ENCODE measurements at places on chromosomes 3 and 15. TPM values are rescaled to one million over a fixed set of nuclear protein-coding genes. Genes with fewer than 3 reads are reported as not detected.

TMCO5A gene
- polyA plus RNA-seq: not detected

DNA sequence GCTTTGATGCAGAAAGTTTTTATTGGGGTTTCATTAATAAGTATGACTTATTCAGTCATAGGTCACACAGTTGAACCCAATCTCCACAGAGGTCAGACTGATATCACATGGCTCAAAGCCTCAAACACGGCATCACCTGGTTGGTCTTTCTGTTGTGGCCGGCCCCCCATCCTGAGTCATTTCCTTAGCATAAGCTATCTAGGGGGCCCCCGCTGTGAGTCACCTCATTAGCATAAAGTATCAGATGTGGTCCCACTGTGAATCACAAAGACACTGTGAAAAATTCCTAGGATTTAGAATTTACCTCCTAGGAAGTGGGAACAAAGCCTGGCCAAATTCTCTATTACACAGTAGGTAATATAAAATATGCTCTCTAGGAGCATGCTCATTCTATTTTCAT, 502.2 kb downstream of the PYDC2 start:
- no peak for DNase-seq

- DNase-seq: no peak
Observed at GRCh38 chr3:79038636-79039035, 729.2 kb downstream of the ROBO1 start.

DNA sequence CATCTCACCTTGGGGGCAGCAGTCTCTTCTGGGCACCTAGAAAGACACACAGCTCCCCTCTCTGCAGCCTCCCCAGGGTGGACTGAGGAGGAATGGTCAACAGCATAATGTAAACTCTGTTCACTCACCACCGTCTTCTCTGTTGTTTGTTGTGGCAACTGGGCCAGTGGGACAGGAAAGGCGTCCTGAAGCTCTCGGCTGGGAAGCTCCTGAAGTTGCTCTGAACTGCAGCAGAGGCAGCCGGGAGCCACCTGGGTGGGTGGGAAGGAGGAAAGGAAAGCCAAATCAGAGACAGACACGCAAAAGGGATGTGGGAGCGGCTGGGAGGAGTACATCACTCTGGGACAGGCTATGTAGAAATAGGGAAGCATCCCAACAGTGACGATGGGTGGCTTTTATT, 52.7 kb downstream of the MYLK start:
- no peak for DNase-seq

GRCh38 chr3:45946307-45946706, 3.0 kb downstream of the CXCR6 start:
- DNase-seq: no peak

- peak; percentile 82 for DNase-seq
Observed at GRCh38 chr15:60520825-60521368, 42.0 kb upstream of the ICE2 start.

ARGFX gene
- polyA plus RNA-seq: not detected

TYRO3 gene
- 3.6 TPM for polyA plus RNA-seq

GRCh38 chr3:111676211-111677006, 81.3 kb upstream of the ZBED2 start:
- peak; percentile 56 for DNase-seq

- no peak for DNase-seq
Observed at GRCh38 chr3:41178576-41178975, 20.7 kb upstream of the CTNNB1 start.

DNA sequence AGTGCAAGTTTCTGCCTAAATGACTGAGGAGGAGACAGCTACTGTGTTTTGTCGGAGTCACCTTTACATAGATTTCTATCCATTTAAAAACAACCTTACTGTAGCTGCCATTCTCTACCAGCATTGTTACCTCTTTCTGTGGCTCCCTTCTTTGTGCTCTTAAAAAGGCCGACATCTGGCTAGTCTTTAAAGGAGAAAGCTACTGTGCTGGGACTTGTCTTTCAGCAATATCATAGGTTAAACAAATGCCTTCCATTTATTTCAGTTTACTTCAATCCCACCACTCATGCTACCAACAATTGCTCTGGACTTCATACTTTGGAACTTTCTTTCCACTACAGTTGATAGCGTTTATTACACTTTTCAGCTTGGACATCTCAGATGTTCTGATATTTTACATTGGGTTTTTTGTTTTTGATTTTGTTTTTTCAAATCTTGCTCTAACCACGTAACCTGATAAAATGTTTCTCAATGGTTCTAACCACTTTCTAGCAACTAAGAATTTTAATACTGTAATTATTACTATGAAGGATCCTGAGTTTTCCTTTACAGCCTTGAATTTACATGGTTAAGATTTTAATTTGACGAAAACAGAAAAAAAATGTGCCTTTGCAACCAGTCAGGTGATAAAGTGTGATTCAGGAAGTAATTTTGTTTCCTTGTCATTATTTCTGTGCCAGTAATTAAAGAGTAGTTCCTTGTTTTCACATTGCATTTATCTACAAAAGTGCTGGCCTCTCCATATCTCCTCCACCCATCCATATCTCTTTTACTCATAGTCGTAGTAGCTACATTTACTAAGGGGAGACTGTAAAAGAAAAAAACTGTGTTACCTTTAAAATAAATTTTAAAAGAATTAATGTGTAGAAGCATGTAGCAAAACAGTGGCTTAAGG, 1.3 kb upstream of the CBLB start:
- DNase-seq: peak; percentile 30

GRCh38 chr3:9497821-9498565, 55.6 kb downstream of the LHFPL4 start:
- DNase-seq: no peak

GRCh38 chr3:98875535-98875934, 26.0 kb downstream of the DCBLD2 start:
- DNase-seq: no peak

- no peak for DNase-seq
Observed at GRCh38 chr3:141012571-141012970, 38.6 kb upstream of the SPSB4 start.

GRCh38 chr3:43055393-43055792, 50.5 kb downstream of the POMGNT2 start:
- no peak for DNase-seq

- DNase-seq: peak; percentile 14
Observed at GRCh38 chr15:98854496-98854895, 153.1 kb downstream of the PGPEP1L start.

- DNase-seq: no peak
Observed at GRCh38 chr3:78912687-78913086, 855.1 kb downstream of the ROBO1 start.

NT5DC2 gene
- 56.2 TPM for polyA plus RNA-seq

- no peak for DNase-seq
Observed at GRCh38 chr3:36709826-36710365, 54.5 kb downstream of the DCLK3 start.

DNA sequence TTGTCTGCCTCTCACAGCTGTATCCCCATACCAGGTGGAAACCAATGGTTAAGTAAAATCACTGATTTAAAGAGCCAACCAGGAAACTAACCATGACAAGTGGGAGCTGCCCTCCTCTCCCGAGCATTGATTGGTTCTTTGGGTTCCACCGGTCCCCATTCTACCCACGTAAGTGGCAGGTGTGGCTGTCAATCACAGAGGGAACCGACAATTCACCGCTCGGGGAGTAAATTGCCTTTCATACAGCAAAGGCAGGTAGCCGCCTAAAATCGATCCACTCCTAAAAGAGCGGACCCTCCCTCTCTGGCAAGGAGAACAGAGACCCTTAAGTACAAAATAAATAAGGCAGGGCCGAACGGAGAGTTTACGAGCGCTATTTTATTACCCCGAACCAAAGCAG, 1.2 kb downstream of the ERC2 start:
- peak; percentile 85 for DNase-seq

DNA sequence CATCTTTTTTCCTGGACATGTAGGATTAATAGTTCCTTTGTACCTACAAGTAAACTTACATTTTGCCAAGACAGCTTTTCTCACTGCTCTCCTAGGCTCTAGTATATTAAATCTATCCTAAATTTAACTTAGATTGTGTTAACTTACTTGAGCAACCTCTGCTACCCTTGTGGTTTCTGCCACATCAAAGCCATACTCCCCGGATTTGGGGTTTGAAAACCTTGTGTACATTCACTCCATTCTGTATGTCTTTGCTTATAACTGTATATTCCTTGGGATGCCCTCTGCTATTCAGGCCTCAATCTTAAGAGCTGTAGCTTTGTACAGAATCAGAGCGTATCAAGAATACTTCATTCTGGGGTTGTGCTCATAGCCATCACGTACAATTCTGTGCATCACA, 60.4 kb downstream of the ARIH1 start:
- peak; percentile 22 for DNase-seq

CFAP92 gene
- 0.50 TPM for polyA plus RNA-seq

Data from stomach (tissue), 19 donors.